ENCODE measurements at places on chromosomes 1 and 21. TPM values are rescaled to one million over a fixed set of nuclear protein-coding genes. Genes with fewer than 3 reads are reported as not detected.

- no peak for DNase-seq
- H3K4me3 ChIP-seq, result no peak overlapping the region
- H3K27ac ChIP-seq, result no peak overlapping the region
- no peaks in the 10 kb centered on the region for H3K36me3 ChIP-seq
Observed at GRCh38 chr1:71270394-71270915, 189.6 kb upstream of the ZRANB2 start.

VWA5B1 gene
- not detected for polyA plus RNA-seq

HSD3B1 gene
- polyA plus RNA-seq, result not detected

DNA sequence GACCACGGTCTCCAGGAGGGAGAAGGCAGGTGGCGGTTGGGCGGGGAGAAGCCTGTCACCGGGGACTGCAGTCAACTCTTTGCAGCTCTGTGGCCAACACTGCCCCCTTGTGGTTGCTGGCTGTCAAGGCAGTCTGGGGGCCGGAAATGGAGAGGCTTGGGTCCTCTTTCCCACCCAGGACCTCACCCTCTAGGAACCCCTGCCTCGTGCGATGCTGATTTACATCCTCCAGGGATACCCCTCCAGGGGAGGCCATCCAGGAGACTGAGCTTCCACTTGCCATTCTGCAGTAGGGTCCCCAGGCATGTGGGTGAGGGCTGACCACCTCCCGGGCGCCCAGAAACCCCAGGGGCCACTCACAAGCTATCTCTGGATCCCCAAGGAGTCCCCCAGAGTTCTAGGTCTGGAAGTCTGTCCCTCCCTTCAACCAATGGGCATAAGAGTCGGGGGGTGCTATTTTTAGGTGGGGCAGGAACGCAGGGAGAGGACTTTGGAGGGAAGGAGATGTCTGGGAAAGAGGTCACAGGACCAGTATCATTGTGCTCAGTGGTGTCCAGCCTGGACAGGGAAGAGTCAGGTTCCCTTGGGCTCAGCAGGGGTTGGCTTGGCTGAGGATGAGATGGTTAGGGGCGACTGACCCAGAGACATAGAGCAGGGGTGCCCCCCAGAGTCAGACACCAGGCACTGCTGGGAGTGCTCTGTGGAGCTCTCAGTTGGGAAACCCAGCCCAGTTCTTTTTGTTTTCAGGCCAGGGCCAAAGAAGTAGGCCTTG, 7.1 kb upstream of the GPR61 start:
- H3K4me1 ChIP-seq, result peaks cover 2% of the 10 kb centered on the region
- peaks cover under 1% of the 10 kb centered on the region for H3K27me3 ChIP-seq
- peak; percentile 65 for DNase-seq

UBL4B gene
- not detected for polyA plus RNA-seq

DNA sequence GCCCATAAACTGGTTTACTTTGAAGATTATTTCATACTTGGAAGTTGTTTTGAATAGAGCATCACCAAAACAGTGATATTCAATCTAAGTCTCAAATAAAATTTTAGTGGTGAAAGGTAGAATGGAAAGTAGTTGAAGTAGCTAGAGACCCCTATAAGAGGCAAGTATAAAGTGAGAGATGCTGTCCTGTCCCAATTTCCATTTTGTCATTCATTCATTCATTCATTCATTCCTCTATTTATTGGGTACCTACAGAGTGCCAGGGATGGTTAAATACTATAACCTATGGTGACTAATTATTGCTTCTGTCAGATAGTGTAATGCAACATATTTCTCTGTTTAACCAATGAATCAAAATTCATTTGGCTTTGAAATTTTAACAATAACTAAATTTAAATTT, 32.7 kb downstream of the RRAGC start:
- no peaks in the 10 kb centered on the region for H3K4me1 ChIP-seq
- H3K4me3 ChIP-seq, result no peak overlapping the region
- no peak overlapping the region for H3K27ac ChIP-seq
- no peaks in the 10 kb centered on the region for H3K36me3 ChIP-seq

- peaks cover 35% of the 10 kb centered on the region for H3K4me1 ChIP-seq
- no peak for DNase-seq
- no peak overlapping the region for H3K4me3 ChIP-seq
Observed at GRCh38 chr1:164777518-164777917, 218.5 kb downstream of the PBX1 start.

NKAIN1 gene
- 0.07 TPM for polyA plus RNA-seq

TRIM63 gene
- polyA plus RNA-seq, result not detected

GRCh38 chr21:35178827-35179226, 129.7 kb upstream of the RUNX1 start:
- H3K27ac ChIP-seq, result no peak overlapping the region
- no peaks in the 10 kb centered on the region for H3K27me3 ChIP-seq

DNA sequence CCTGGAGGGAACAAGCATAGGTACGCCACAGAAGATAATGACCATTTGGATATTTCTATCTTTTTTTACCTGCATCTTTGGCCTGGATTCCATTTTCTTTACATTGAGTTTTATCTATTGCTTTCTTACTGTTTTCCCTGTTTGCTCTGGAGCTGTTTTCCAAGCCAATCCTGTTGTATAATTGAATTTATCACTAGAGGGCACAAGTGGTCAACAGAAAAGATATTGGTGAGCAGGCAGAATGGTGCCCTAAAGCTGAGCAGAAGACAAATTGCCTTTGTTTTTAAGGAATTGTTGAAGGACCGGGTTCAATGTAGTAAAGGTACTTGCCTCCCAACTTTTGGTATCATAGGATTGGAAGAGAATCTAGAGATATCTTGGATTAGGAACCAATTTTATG, 152.8 kb downstream of the PPP1R12B start:
- peak; percentile 31 for DNase-seq
- no peak overlapping the region for H3K4me3 ChIP-seq
- no peaks in the 10 kb centered on the region for H3K27me3 ChIP-seq
- peaks cover 2% of the 10 kb centered on the region for H3K4me1 ChIP-seq
- H3K27ac ChIP-seq, result no peak overlapping the region
- H3K36me3 ChIP-seq, result no peaks in the 10 kb centered on the region

All from fibroblast of lung (primary cell).